ENCODE measurements at places on chromosomes 6 and 20. TPM values are rescaled to one million over a fixed set of nuclear protein-coding genes. Genes with fewer than 3 reads are reported as not detected.

DNA sequence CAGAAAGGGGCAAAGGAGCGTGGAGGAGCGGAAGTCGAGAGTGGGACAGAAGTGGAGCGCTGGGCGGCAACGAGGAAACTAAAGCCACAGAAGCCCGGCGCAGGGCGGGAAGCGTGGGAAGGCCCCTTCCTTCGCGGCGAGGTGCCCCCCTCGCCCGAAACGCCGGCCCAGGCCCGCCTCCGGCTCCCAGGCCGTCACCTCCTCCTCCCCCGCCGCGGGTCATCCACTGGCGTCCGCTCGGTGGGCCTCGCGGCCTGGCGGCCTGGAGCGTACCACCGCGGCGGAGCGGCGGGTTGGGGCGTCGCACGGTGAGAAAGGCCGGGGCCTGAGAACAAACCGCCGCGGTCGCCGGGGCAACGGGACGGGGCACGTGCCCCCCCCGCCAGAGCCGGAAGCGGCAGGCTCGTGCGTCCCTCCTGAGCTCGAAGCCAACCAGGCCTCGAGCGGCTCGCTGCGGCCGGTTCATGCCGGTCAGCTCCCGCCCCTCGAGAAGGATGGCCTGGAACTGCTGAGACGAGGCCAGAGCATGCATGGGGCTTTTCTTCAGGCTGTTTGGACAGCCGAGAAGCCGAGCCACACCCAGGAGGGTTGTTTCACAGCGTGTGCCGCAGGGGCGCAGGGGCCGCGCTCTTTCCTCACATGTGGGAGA lies at the start of gene TCP11:
Gene TCP11 (minus strand): TSS at position 333 of the 649 bp plus-strand sequence. CDS start 469 bp downstream, outside the sequence.
- no peak within 1 kb of the TSS for H3K27ac ChIP-seq
- no peaks in the 10 kb centered on the region for H3K4me1 ChIP-seq
- peaks cover 8% of the 10 kb centered on the region for H3K27me3 ChIP-seq
- no peak within 1 kb of the TSS for H3K4me3 ChIP-seq
- no peaks in the 10 kb centered on the region for H3K36me3 ChIP-seq

DNA sequence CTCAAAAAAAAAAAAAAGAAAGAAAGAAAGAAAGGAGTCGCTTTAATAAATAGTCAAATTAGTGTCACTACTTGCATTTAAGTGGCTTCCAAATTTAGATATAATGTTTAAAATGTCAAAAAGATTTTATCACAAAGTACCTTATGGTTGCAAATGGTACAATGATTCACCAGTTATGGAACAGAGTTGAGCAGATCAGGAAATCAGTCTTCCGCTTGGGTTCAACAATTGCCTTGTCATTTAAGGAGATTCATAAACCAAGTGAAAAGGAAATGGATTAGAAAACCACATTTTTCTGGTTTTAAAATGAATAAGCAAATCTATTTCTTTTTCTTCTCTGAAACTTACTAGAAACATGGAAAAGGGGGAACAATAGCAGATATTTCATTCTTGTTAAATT lies 94.8 kb upstream of the PTPRT start:
- no peaks in the 10 kb centered on the region for H3K4me1 ChIP-seq
- no peaks in the 10 kb centered on the region for H3K36me3 ChIP-seq
- H3K27ac ChIP-seq, result no peak overlapping the region
- no peak for DNase-seq
- H3K4me3 ChIP-seq, result no peak overlapping the region

- 0 out of 3 replicates have a peak, but pooled peaks cover 3% of the 10 kb centered on the region for H3K36me3 ChIP-seq
- no peaks in the 10 kb centered on the region for H3K27me3 ChIP-seq
- H3K4me1 ChIP-seq, result no peaks in the 10 kb centered on the region
- H3K27ac ChIP-seq, result no peak overlapping the region
- H3K4me3 ChIP-seq, result no peak overlapping the region
- DNase-seq, result no peak
Observed at GRCh38 chr20:7975851-7976414, 35.7 kb upstream of the HAO1 start.

GRCh38 chr6:3226042-3226441 lies 1.4 kb downstream of the TUBB2B start:
- no peak overlapping the region for H3K27ac ChIP-seq
- H3K4me1 ChIP-seq, result peaks cover 35% of the 10 kb centered on the region
- DNase-seq, result no peak
- H3K27me3 ChIP-seq, result peaks cover 32% of the 10 kb centered on the region
- no peaks in the 10 kb centered on the region for H3K36me3 ChIP-seq
- no peak overlapping the region for H3K4me3 ChIP-seq

DNA sequence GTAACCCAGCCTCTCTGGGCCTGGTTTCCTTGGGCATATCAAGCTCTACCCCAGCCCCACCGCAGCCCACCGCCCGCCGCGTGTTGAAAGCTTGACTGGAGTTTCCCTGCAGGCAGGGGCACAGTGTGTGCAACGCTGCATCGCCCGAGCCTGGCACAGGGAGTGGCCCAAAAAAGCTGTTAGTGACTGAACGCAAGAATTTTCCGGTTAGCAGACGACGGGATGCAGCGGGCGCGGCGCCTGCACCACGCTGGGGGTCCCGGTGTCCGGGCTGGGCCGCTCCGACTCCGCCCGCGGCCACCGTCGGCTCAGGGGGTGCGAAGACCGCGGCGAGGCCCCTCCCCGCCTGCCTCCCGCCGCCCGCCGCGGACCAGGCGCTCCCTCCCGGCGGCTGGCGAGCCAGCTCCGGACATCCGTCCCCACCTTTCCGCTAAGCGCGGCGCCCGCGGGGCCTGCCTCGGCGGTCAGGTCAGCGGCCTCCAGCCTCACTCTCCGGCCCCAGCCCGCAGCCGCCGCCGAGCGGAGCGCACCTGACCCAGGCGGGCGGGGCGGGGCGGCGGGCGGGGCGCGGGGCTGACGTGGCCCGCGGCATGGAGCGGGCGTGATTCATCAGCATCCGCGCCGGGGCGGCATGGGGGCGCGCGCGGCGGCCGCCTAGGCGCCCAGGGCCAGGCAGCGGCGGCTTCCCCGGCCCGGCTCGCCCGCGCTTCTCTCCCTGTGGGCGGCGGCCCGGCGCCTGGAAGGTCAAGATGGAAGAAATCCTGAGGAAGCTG lies at the start of gene ARFGEF3:
Gene ARFGEF3 (plus strand): TSS at position 602 of the 773 bp plus-strand sequence. CDS start 148 bp downstream, at position 750.
- no peak within 1 kb of the TSS for H3K4me3 ChIP-seq
- no peaks in the 10 kb centered on the region for H3K36me3 ChIP-seq
- H3K27me3 ChIP-seq, result peaks cover 19% of the 10 kb centered on the region
- peak; percentile 47 for DNase-seq
- peaks cover 12% of the 10 kb centered on the region for H3K4me1 ChIP-seq
- H3K27ac ChIP-seq, result no peak within 1 kb of the TSS

SRSF3 gene
- total RNA-seq, result 477 TPM

- no peaks in the 10 kb centered on the region for H3K36me3 ChIP-seq
- H3K27me3 ChIP-seq, result peaks cover 65% of the 10 kb centered on the region
- H3K4me1 ChIP-seq, result peaks cover 9% of the 10 kb centered on the region
- H3K4me3 ChIP-seq, result no peak overlapping the region
- DNase-seq, result no peak
Observed at GRCh38 chr6:36793913-36794712, 45.1 kb downstream of the CPNE5 start.

GRCh38 chr6:130482645-130483390 lies 117.0 kb downstream of the TMEM200A start:
- H3K27me3 ChIP-seq, result no peaks in the 10 kb centered on the region
- no peak overlapping the region for H3K27ac ChIP-seq
- no peaks in the 10 kb centered on the region for H3K36me3 ChIP-seq
- H3K4me3 ChIP-seq, result no peak overlapping the region
- DNase-seq, result no peak

- H3K4me1 ChIP-seq, result peaks cover 40% of the 10 kb centered on the region
- H3K27ac ChIP-seq, result no peak overlapping the region
- H3K27me3 ChIP-seq, result peaks cover 9% of the 10 kb centered on the region
- no peak for DNase-seq
Observed at GRCh38 chr20:63766695-63767426, 27.3 kb downstream of the SLC2A4RG start.

DNA sequence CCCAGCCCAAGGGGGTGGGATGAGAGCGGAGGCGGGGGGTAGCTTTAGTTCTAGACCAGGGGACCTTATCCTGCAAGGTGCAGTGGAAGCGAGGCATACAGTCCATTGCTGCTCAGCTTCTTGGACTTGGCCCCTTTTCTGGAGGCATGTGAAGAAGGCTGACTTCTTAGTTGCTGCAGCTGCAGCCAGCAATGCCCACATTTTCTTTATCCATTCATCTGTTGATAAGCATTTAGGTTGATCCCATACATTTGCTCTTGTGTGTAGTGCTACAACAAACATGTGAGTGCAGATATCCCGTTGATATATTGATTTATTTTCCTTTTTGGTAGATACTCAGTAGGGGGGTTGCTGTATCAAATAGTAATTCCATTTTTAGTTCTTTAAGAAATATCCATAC lies 461.2 kb upstream of the IMPG1 start:
- DNase-seq, result no peak
- no peaks in the 10 kb centered on the region for H3K27me3 ChIP-seq
- no peaks in the 10 kb centered on the region for H3K36me3 ChIP-seq
- no peaks in the 10 kb centered on the region for H3K4me1 ChIP-seq
- no peak overlapping the region for H3K4me3 ChIP-seq

DNA sequence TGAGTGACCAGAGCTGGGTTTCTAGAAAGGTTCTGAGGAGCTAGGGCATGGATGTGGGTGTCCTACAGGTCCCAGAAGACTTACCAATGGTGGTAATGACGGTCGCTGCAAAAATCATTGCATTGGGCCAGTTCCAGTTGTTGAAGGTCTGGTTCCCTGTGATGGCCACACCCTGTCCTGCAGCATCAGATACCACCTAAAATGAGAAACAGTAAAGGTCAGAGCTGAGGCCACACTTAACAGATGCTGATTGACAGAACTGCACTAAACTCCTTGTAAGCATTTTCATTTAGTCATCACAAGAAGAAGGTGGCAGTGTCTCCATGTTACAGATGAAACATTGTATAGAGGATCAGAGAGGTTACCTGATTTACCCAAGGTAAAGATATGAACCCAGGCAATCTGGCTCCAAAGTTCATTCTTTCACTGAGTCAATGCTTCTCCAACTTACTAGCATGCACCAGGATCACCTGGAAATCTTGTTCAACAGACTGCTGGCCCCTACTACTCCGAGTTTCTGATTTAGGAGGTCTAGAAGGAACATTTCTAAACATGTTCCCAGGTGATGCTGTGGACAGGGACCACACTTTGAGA lies 33.4 kb downstream of the KCNK5 start:
- no peak overlapping the region for H3K27ac ChIP-seq
- H3K36me3 ChIP-seq, result peaks cover 95% of the 10 kb centered on the region
- H3K27me3 ChIP-seq, result no peaks in the 10 kb centered on the region

DNA sequence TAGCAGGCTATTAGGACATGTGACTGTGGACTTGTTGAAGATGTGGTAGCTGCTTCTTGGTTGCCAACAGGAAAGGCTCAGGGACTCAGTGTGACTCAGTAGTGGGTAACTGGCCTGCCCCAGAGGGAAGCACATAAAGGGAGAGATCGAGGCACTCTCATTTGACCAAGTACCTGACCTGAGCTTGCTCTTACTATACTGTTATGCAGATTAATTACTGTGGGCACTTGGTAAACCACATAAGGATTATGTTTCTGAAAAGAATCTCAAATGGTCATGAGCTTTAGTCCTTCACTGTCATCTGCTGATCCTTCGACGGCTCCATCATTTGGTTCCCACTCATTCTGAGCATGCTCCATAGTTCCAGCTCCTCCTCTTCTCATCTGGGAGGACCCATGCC lies 48.2 kb upstream of the RPL7L1 start:
- no peaks in the 10 kb centered on the region for H3K4me1 ChIP-seq
- peaks cover 26% of the 10 kb centered on the region for H3K36me3 ChIP-seq
- no peak overlapping the region for H3K4me3 ChIP-seq
- no peak overlapping the region for H3K27ac ChIP-seq
- no peak for DNase-seq

- no peaks in the 10 kb centered on the region for H3K36me3 ChIP-seq
- no peak overlapping the region for H3K27ac ChIP-seq
- H3K4me3 ChIP-seq, result no peak overlapping the region
- DNase-seq, result no peak
- no peaks in the 10 kb centered on the region for H3K4me1 ChIP-seq
Observed at GRCh38 chr6:108800427-108800864, 47.8 kb upstream of the ARMC2 start.

- H3K27me3 ChIP-seq, result peaks cover 8% of the 10 kb centered on the region
- H3K4me3 ChIP-seq, result no peak overlapping the region
- H3K4me1 ChIP-seq, result no peaks in the 10 kb centered on the region
- no peak for DNase-seq
Observed at GRCh38 chr6:161639772-161640171, 365.9 kb upstream of the AGPAT4 start.

DNA sequence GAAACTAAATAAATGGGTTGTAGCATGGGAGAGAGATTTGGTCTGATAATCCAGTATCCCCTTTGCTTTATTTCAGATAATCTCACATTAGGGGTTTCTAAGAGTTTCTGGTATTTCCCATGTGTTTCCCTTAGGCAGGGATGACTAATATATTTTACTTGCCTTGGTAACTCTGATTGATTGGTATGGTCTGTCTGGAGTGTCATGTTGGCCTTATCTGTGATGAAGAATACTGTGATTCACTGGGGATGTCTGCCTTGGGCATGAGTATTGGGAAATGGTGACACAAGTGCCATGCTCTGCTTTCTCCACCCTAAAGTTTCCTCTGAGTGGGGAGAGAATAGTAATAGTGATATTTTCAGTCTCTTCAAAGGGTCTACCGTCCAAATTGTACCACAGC lies 10.1 kb downstream of the SLC22A2 start:
- H3K36me3 ChIP-seq, result no peaks in the 10 kb centered on the region
- H3K4me3 ChIP-seq, result no peak overlapping the region
- no peak for DNase-seq
- H3K27me3 ChIP-seq, result no peaks in the 10 kb centered on the region
- H3K27ac ChIP-seq, result no peak overlapping the region

DNA sequence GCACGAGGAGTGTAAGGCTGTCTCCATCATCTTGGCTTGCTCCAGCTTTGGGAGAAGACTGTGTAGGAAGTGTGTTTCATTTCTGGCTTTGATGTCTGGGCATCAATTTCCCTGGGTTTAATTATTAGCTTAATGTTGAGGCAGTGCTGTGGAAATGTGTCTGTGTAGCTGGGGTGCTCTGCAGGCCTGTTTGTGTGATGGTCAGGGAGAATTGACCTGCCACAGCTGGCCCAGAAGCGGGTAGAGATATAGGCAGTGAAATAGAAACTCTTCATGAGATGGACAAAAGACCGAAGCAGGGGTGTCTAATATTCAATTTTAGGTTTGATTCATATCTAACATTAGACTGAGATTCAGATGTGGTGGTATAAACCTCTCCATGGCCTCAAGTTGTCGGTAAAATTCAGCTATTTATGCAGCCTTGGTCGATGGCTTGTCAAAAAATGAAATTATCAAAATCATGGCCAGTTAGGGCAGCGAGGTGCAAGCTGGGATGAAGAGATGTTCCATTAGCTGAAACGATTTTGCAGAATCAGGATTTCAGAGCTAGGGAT lies 95.3 kb upstream of the SNX9 start:
- no peaks in the 10 kb centered on the region for H3K36me3 ChIP-seq
- H3K27me3 ChIP-seq, result no peaks in the 10 kb centered on the region
- DNase-seq, result no peak
- peaks cover under 1% of the 10 kb centered on the region for H3K4me1 ChIP-seq
- H3K4me3 ChIP-seq, result no peak overlapping the region
- H3K27ac ChIP-seq, result no peak overlapping the region

DSP gene
- total RNA-seq, result 0.27 TPM

DNA sequence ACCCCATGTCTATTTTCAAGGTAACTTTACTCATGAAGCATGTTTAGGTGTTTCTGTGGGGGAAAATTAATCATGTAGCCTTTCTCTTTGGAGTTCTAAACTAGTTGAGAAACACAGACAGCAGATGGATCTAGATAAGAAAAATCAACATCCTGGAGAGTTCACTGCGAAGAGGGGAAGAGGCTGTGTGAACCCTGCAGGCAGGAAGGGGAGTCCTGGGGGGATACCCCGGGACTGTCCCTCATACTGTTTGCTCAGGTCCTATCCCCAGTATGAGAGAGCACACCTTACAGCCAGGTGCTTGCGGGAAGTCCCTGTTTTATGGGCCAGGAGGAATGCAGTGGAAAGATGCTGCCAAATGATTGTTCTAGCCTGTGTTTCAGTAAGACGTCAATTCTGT lies 32.7 kb downstream of the CHMP4B start:
- peaks cover 7% of the 10 kb centered on the region for H3K36me3 ChIP-seq
- no peaks in the 10 kb centered on the region for H3K27me3 ChIP-seq
- no peak overlapping the region for H3K27ac ChIP-seq
- peaks cover 9% of the 10 kb centered on the region for H3K4me1 ChIP-seq

RCAN2 gene
- not detected for total RNA-seq
